ENCODE measurements at places on chromosomes 1 and 21. TPM values are rescaled to one million over a fixed set of nuclear protein-coding genes. Genes with fewer than 3 reads are reported as not detected.

GRCh38 chr1:192476802-192477298, 98.7 kb upstream of the RGS1 start:
- no peak for DNase-seq

DNA sequence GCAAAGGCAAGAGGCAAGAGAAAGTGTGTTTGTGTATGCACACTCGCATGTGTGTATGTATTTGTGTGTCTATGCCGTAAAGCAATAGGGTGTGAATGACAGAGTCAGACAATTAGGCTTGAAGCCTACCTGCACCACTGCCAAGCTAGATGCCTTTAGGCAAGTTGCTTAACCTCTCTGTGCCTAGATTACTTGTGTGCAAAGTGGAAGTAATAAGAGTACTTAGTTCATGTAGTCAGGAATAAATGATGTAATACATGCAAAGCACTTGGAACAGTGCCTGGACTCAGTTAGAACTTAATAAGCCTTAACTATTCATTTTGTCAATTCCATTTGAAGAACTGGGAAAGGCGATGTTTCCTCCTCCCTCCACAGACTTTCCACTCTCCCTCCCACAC, 31.7 kb downstream of the LAMB3 start:
- no peak for DNase-seq

GRCh38 chr1:41672641-41673361, 188.3 kb upstream of the EDN2 start:
- no peak for DNase-seq

GRCh38 chr1:164905869-164906268, 346.9 kb downstream of the PBX1 start:
- no peak for DNase-seq

DNA sequence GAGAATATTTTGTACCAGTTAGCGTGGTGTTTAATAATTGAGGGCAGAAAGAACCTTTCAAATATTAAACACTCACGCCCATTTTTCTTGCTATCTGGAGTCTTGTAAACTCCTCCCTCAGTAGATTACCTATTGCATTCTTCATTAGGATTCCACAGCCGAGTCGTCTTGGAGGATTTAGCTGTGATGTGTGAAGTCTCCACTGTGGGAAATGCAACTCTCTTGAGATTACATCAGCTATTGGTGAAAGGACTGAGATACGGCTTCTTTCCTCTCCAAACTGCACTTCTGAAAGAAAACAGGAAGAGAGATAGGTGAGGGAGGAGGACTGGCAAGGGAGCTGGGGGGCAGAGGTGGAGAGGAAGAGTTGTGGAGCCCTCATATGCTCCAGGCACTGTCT, 36.1 kb downstream of the ACTA1 start:
- no peak for DNase-seq

DNA sequence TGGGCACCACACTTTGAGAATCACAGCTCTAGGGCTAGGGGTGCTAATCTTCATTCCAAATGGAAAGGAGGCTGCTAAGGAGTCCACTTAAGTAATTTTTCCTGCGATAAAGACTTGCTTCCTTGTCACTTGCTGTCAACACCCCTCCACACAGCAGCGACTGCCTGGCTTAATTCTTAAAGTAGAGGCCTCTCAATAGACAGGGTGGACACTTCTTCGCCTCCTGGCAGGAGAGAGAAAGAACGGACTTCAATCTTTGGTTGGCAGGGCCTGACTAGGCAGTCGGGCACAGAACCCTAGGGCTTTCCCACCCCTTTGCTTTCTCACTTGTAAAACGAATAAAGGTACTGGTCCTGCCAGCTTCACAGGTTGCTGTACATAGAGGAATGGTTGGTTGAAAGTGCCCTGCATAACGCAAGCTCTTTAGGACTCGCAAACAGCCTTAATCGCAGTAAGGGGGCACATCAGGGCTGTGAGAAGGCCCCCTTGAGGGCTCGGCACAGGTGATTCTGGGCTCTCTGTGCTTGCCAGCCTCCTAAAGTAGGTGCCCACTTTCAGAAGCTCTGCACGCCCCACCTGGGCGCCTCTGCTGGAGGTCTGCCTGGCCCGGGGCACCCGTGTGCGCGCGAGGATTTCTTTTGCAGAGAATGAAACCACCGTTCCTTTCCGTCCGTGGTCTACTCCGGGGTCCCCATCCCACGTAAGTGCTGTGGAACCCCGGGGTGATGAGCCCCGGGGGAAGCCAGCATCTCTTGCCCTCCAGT, 47.6 kb upstream of the CD34 start:
- DNase-seq = no peak

GRCh38 chr1:964691-965525, 1.4 kb upstream of the PLEKHN1 start:
- no peak for DNase-seq

DNA sequence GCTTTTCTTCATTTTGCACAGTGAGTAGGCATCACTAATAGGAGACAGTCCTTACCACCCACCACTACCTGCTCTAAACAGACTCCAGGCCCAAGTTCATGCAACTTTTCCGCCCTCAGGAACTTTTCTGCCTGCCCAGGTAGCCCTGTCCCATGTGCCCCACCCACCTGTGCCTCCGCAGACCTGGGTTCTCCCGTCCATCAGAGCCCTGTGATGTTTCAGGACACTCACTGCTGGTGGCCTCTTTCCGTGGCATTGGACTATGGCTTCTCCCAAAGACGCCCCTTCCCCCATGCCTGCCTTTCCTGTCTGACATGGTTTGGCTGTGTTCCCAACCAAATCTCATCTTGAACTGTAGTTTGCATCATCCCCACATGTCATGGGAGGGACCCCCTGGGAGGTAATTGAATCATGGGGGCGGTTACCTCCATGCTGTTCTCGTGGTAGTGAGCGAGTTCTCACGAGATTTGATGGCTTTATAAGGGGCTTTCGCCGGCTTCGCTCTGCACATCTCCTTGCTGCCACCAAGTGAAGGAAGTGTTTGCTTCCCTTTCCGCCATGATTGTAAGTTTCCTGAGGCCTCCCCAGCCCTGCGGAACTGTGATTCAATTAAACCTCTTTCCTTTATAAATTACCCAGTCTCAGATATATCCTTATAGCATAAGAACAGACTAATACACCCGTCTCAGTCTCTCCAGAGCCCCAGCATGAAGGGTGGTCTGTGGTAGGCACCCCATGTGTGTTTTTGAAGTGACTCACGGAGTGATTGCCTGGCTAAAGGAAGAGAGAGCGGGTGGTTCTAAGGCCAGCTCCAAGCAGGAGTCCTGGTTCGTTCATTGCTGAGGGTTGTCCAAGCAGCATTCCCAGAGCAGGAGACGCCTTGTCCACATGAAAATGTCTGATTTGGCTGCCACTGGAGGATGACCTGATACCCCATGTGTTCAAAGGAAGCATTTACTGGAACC, 86.0 kb upstream of the ZBTB40 start:
- DNase-seq = no peak

DNA sequence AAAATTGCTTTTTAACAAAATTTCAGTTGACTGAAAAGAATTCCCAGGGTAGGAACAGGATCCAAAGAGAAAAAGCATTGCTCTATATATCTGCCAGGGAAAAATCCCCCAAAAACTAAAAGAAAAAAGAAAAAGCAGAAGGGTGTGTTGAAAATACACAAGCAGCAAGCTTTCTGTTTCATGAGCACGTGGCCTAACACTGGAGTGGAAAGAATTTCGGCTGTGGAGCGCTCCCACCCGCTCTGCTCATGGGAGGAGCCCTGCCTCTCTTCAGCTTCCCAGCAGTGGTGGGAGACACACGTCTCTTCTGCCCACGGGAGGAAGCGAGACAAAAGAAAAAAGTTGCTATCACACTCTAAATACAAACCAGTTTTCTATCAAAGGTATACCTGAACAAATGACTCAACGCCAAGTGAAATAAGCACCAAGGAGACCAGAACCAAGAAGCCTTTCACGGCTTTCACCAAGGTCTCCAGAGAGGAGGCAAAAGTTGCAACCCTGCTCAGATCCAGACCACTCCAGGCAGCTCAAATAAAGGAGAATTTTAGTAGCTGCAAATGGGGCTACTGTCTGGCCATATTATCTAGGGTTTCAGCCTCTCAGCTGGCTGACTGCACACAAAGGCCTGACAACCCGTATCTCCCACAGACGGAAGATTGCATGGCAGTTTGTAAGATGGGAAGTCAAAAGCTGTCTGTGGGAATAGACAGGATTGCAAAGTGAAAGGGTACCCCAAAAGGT, 29.5 kb upstream of the ZNF496 start:
- no peak for DNase-seq

Gene TNFRSF8
- 35.1 TPM for total RNA-seq

Gene DCLRE1B
- 22.5 TPM for total RNA-seq

Gene AIRE
- 0.05 TPM for total RNA-seq

All from activated CD4-positive, alpha-beta T cell treated with anti-CD3 and anti-CD28 coated beads, Interleukin-2, amount 10 ng/mL, durations not matched to agents 24 days and 14 days (primary cell).